NCI-H2107 (cell line): ENCODE measurements at places on chromosomes 1 and 21.

DNA sequence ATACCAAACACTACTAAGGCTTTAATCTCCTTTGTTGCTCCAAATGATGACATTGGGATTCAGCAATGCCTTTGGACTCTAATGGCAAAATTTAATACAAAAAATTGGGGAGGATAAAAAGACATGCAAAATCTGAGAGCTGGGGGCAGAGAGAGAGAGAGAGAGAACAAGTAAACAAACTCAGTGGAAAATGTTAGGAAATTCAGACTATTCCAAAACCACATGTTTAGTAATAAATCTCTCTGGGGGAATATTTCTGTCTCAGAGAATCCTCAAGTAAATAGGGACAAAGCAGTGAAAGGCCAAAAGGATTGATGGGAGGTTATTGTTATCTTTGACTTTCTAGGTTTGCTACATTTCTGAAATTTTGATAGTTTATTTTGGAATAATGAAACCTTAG, 65.7 kb downstream of the PLA2G4A start:
- no peak for DNase-seq

- no peak for DNase-seq
Observed at GRCh38 chr1:72635719-72636118, 353.4 kb upstream of the NEGR1 start.

GRCh38 chr1:51301844-51302162, 28.6 kb downstream of the TTC39A start:
- no peak for DNase-seq

GRCh38 chr1:21703318-21703963, 34.3 kb upstream of the RAP1GAP start:
- no peak for DNase-seq
